CD4-positive, alpha-beta T cell treated with Interleukin-6 at 100 ng/mL for 8 hours (primary cell): ENCODE measurements at places on chromosomes 3 and 15.

DNA sequence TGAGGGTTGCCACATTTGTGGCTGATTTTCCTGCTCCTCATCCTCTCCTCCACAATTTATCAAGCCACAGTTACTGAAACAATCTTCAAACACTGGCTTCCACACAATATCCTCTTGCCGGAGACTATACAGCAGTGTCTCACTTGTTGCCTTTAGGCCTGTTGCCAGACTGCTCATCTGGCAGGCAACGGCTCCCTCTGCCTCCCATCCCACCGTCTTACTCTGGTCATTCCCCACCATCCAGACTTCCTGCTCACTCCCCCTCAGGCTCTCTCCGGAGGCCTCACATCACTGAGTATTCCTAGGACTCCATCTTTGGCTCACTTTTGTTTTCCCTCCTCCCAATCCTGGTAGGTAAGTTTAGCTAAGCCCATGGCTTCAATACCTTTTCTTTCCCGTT lies 301.9 kb downstream of the IL20RB start:
- DNase-seq = no peak

DNA sequence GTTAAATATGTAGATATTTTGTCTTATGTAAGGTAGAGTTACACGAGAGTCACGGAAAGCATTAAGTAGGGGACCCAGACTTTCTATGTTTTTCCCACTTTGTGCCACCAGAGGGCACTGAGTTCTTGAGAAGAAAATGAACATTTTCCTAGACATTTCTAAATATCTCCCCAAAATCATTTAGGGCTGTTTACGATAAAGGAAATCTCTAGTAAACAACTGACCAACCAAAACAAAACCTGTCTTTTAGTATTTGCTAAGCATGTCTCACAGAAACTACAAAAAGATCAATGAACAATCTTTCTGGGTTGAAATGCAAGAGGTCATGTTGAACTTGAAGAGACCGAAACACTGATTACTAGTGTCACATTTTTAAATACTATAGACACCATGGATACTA lies 16.1 kb downstream of the POU1F1 start:
- DNase-seq = peak; percentile 15

- no peak for DNase-seq
These were observed 12.8 kb downstream of the NXPE3 start for GRCh38 chr3:101791778-101792177.

DNA sequence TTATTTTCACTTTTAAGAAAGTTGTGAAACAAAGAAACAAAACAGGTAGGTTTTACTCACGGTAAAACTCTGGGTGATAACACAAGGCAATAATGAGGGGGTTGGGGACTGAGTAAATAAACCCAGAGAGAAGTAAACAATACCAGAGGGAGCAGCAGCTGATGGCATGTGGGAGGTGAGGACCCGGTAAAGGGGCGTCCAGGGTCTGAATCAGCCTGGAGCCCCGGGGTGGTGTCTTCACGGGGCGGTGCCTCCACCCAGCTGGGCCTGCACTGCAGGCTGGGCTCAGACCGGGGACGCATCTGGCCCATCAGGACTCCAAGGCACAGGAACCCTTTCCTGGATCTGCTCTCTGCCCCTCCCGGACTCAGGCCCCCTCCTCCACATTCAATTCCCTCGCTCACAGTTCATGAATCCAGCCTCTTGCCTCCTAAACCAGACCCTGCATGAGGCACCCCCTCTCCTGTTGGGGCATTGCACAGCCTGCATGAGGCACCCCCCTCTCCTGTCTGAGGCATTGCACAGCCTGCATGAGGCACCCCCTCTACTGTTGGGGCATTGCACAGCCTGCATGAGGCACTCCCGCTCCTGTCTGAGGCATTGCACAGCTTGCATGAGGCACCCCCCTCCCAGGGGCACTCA lies 73.9 kb upstream of the MFGE8 start:
- DNase-seq = no peak

- DNase-seq = no peak
These were observed 270.6 kb upstream of the TPRG1 start for GRCh38 chr3:188901126-188901525.
